ENCODE measurements at places on chromosomes 5 and 9.
A peak's percentile ranks its signal among the peaks of the same experiment; 100 is the strongest.

DNA sequence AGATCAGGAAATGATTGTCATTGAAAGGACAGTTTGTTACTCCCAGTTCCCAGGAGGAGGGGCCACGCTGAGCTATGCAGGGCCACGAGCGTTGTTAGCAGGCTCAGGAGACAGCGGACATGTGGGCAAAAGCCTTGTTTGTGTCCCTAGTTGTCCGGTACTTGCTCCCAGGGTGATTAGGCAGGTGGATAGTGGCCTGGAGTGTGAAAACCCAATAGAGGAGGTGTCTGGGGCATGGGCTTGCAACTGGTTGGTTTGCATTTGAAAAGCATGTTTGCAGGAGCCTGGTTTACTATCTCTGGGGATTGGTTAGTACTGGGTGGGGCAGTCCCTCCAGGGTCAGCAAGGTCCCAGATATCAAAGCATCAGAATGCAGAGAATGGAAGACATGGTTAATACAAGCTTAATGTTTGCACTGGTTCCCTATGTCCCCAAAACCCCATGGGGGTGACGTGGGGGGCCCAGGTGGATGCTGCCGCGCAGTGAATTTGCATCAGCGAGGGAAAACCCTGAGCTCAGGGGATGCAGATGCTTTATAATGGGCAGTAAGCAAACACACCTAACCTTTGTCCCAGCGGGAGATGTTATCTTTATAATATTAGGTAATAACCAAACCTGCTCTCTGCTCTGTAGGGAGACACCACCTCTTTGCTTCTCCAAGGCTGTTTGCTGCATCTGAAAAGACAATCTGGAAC, 39.7 kb downstream of the ROPN1L start:
- DNase-seq: no peak

GRCh38 chr5:40552981-40553380, 126.7 kb upstream of the PTGER4 start:
- no peak for DNase-seq

- DNase-seq: no peak
Observed at GRCh38 chr9:94534901-94535300, 20.0 kb upstream of the PCAT7 start.

- DNase-seq: peak; percentile 4
Observed at GRCh38 chr9:35357116-35357515, 132.8 kb upstream of the RUSC2 start.

GRCh38 chr5:6376974-6377520, 1.3 kb downstream of the MED10 start:
- DNase-seq: no peak

GRCh38 chr5:42993516-42994245, 46.4 kb downstream of the ANXA2R start:
- DNase-seq: no peak

DNA sequence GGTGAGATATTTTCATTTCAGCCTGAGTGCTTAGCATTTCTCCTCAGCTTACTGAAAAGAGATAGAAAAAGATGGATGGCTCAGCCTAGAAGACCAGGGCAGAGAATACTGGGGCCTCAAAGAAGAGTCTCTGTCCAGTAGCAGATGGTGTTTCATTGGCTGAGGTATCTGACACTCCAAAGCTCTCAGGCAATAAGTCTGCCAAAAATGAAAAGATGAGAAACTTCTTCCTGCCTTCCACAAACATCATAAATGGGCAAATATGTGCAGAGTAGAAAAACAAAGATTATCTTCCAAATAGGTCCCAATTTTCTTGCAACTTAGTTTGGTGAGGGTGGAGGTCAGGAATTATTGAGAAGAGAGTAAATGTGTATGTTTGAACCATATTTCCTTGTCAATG, 87.4 kb upstream of the ICE1 start:
- no peak for DNase-seq

DNA sequence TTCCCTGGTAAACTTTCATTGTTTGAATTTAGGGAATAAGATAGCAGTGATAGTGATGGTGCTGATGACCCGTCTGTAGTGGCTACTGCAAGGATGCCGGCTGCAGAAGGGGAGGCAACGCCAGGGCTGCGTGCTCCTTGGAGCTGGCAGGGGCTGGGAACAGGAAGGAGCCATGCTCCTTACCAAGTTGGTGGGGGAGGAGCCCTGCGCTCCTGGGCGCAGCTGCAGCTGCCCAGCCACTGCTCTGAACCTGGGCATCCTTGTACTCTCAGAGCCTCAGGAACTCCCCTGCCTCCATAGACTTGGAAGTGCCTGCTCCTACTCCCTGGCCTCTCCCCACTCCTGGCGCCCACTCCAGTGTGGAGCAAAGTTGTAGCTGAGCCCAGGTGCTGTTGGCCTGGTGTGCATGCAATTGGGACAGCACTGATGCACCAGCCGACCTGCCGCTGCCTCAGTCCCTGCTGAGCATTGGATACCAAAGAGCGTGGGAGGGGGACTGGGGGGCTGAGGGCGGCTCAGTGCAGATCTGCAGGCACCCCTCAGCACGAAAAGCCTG, 585.1 kb upstream of the FAM174A start:
- DNase-seq: no peak

GRCh38 chr9:115305543-115305942, 187.6 kb upstream of the TNC start:
- DNase-seq: peak; percentile 60

- DNase-seq: no peak
Observed at GRCh38 chr5:2193542-2194235, 311.0 kb upstream of the IRX4 start.

- no peak for DNase-seq
Observed at GRCh38 chr5:104643320-104643719, 1080.7 kb upstream of the NUDT12 start.

GRCh38 chr9:18263377-18263776, 210.6 kb upstream of the ADAMTSL1 start:
- no peak for DNase-seq
